ENCODE measurements at places on chromosomes 13 and 19. TPM values are rescaled to one million over a fixed set of nuclear protein-coding genes. Genes with fewer than 3 reads are reported as not detected.

Gene KIR2DL1
- total RNA-seq = not detected

Gene RGCC
- total RNA-seq = 12.0 TPM

Gene ITPKC
- total RNA-seq = 32.7 TPM

Gene MAP1S
- total RNA-seq = 32.3 TPM

Gene TSKS
- not detected for total RNA-seq

Data from A549 treated with Hydrocortisone at 1 μM for 4 hours (cell line).